Body of pancreas (tissue), 4 donors: ENCODE measurements at places on chromosomes 4 and X. TPM values are rescaled to one million over a fixed set of nuclear protein-coding genes. Genes with fewer than 3 reads are reported as not detected.

GAGE12E gene
- not detected for total RNA-seq

GRIPAP1 gene
- total RNA-seq, result 42.5 TPM

CTAG1A gene
- total RNA-seq, result not detected

ARHGAP24 gene
- total RNA-seq, result 43.3 TPM

GRCh38 chrX:123291623-123292022 lies 107.5 kb downstream of the GRIA3 start:
- no peak overlapping the region for H3K27ac ChIP-seq
- no peaks in the 10 kb centered on the region for H3K4me1 ChIP-seq
- no peak overlapping the region for H3K4me3 ChIP-seq
- no peaks in the 10 kb centered on the region for H3K27me3 ChIP-seq
- peak; percentile 6 for DNase-seq

DNA sequence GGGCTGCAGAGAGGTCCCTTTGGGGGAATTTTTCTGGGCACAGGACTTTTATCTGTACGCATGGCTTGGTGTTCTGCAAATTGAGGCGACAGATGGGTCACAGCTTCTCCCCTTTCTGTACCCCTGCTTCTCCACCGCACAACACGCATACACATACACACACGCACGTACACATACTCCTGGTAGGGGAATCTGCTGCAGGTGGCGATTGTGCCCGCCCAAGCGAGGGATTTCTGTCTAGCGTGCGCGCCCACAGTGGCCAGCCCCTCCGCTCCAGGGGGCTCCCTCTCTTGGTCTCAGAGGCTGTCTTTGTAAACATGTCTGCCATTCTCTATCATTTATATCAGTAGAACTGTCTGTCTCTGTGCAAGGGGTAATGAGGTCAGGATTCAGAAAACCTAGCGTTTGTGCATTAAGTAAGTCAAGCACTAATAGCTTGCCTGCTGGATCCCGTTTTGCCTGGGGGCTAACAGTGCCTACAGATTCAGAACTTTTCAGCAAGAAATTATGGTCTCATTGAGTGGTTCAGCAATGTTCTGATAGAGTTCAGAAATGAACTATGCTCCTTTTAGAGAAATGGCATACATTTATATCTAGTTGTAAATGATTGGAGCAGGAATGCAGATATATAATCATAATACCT lies 2.2 kb downstream of the GRID2 start:
- no peak overlapping the region for H3K4me3 ChIP-seq
- no peak overlapping the region for H3K27ac ChIP-seq

GPM6B gene
- under 0.01 TPM for total RNA-seq

MBTPS2 gene
- total RNA-seq, result 4.3 TPM

GYPA gene
- not detected for total RNA-seq

DNA sequence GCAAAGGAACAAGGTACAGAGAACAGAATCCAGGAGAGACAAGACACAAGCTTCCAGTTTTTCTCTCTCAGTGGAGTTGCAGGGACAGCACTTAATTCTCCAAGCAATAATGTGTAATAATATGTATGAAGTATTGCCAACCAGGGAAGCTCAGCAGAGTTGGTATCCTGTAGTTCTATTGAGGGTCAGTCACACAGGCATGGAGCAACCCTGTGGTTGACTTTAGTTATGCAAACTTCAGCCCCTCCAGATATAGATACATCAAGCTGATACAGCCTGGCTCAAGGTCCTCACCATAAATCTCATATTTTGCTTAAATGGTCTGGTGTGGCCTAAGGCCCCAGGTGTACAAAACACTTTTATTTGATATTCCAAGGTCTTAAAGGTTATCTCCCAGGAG lies 248.6 kb upstream of the EPHA5 start:
- no peak overlapping the region for H3K27ac ChIP-seq
- DNase-seq, result no peak
- H3K4me1 ChIP-seq, result no peaks in the 10 kb centered on the region
- no peaks in the 10 kb centered on the region for H3K36me3 ChIP-seq

FABP2 gene
- not detected for total RNA-seq

CNOT6L gene
- total RNA-seq, result 19.2 TPM

SLC6A14 gene
- not detected for total RNA-seq

ZIC3 gene
- not detected for total RNA-seq

MED14 gene
- 21.4 TPM for total RNA-seq

RHOXF1 gene
- not detected for total RNA-seq

- H3K27me3 ChIP-seq, result no peaks in the 10 kb centered on the region
- H3K4me1 ChIP-seq, result no peaks in the 10 kb centered on the region
- DNase-seq, result no peak
- no peak overlapping the region for H3K27ac ChIP-seq
- H3K36me3 ChIP-seq, result no peaks in the 10 kb centered on the region
Observed at GRCh38 chr4:6095023-6095752, 77.0 kb upstream of the C4orf50 start.

GRCh38 chr4:18980516-18981233 lies 959.1 kb upstream of the LCORL start:
- no peaks in the 10 kb centered on the region for H3K4me1 ChIP-seq
- H3K27ac ChIP-seq, result no peak overlapping the region
- H3K27me3 ChIP-seq, result no peaks in the 10 kb centered on the region
- no peak overlapping the region for H3K4me3 ChIP-seq
- no peak for DNase-seq

DNA sequence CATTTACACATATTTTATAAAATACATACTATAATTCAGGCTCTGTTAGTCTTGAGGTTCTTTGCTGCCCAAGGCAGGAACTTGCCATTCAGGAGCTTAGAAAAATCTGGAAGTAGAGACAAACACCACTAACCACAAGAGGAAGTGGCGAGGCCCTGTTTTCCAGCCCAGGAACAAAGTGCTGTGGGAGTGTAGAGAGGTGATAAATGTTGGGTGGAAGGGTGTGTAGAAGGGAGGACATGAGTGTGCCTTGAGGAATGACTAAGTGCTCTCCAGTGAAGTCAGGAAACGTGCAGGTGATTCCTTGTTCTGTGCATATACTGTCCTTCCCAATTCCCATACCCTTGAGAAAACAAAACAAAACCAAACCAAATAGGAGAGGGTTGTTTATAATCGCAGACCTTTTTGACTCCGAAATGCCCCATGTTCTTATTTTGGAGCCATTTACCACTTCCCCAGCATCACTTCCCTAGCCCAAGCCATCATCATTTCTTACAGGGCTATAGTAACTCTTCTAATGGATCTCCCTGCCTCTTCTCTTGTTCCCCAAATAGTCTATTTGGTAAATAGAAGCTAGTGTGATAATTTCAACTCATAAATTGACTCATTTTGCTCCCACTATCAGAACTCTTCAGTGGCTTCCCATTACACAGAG lies 83.2 kb downstream of the GPAT3 start:
- H3K4me3 ChIP-seq, result no peak overlapping the region
- H3K36me3 ChIP-seq, result no peaks in the 10 kb centered on the region
- peaks cover 24% of the 10 kb centered on the region for H3K4me1 ChIP-seq
- no peaks in the 10 kb centered on the region for H3K27me3 ChIP-seq
- H3K27ac ChIP-seq, result peak overlapping the region; percentile 71

KLHL13 gene
- total RNA-seq, result 3.0 TPM

- DNase-seq, result no peak
- H3K4me3 ChIP-seq, result no peak overlapping the region
- H3K36me3 ChIP-seq, result no peaks in the 10 kb centered on the region
- H3K4me1 ChIP-seq, result no peaks in the 10 kb centered on the region
- H3K27me3 ChIP-seq, result no peaks in the 10 kb centered on the region
Observed at GRCh38 chrX:139881130-139881529, 51.7 kb downstream of the ATP11C start.

STARD8 gene
- total RNA-seq, result 6.0 TPM

DNA sequence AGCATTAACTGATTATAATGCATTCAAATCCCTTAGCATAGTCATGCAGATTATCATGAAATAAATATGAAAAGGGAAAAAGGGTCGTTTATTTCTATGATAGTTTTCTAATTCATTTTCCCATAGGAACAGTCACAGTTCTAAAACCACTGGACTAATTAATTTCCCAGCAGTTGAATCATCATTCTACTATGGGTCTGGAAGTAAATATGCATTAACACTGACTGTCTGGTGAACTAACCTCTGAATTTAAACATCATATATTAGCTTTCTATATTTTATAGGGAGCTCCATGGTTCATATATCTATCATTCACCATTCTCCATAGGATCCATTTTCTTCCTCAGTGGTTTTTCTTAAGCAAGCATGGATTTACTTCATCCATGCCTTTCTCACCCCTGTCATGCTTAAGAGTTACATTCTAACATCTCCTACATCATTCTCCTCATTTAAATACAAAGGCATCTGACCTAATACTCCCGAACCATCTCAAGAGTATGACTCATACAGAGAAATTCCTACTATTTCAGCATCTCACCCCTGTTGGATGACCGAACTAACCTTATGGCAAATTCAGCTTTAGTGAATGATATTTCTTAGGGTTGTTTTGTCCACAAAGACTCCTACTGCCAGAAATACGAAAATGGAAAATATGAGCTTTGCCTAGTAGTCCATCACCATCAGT lies 198.7 kb upstream of the ADAMTS3 start:
- no peaks in the 10 kb centered on the region for H3K4me1 ChIP-seq
- H3K27ac ChIP-seq, result no peak overlapping the region
- no peak for DNase-seq
- H3K4me3 ChIP-seq, result no peak overlapping the region
- H3K36me3 ChIP-seq, result no peaks in the 10 kb centered on the region

ZNF141 gene
- total RNA-seq, result 20.2 TPM

STBD1 gene
- 6.2 TPM for total RNA-seq

DNA sequence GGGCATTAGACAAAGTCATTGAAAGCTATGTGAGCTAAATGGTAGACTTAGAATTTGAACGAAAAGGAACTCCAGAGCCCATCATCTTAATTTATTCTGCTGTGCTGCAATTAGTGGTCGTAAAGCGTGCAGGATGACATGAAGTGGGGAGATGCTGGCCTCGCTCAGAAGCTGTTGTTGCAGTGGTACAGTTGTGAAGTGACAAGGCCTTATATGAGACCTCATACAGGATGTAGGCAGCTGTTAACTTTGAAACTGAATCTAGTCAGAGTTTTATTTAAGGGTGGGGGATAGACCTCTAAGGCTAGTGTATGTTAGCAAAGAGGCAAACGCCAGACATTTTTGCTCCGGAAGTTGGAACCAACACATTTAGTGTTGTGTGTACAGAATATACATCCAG lies 13.4 kb downstream of the KLF3 start:
- no peak overlapping the region for H3K27ac ChIP-seq
- no peak overlapping the region for H3K4me3 ChIP-seq
- peaks cover 51% of the 10 kb centered on the region for H3K4me1 ChIP-seq
- H3K36me3 ChIP-seq, result peaks cover 12% of the 10 kb centered on the region
- no peaks in the 10 kb centered on the region for H3K27me3 ChIP-seq

VCX3B gene
- total RNA-seq, result not detected

DNA sequence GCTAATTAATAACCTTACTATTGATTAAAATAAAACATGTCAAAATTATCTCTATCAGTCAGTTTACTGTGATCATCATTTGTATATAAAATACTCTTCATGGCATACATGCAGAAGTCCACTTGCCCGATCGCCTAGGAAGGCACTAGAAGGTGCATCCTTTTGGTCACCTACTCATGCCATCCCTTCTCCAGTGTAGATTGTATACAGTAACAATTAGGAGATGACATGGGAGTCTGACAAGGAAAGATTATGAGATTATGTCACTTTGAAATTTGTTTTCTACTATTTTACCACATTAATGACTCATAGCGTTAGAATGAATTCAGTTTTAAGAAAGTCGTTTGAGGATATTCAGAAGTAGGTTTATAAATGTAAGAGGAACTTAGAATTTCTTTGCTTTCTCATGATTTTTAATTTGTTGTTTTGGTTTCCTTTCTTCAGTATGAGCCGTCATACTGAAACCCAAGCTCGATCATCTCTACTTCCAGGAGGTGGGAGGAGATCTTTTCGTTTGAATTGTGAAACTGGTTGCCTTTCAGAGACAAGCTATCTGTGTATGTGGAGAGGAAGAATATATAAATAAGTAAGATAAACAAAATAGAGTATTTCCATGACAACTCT lies 51.1 kb upstream of the UNC5C start:
- H3K27ac ChIP-seq, result no peak overlapping the region
- no peaks in the 10 kb centered on the region for H3K27me3 ChIP-seq
- DNase-seq, result no peak
- no peak overlapping the region for H3K4me3 ChIP-seq
- H3K4me1 ChIP-seq, result no peaks in the 10 kb centered on the region

TCP11X1 gene
- not detected for total RNA-seq

MAP3K15 gene
- total RNA-seq, result 0.33 TPM

DNA sequence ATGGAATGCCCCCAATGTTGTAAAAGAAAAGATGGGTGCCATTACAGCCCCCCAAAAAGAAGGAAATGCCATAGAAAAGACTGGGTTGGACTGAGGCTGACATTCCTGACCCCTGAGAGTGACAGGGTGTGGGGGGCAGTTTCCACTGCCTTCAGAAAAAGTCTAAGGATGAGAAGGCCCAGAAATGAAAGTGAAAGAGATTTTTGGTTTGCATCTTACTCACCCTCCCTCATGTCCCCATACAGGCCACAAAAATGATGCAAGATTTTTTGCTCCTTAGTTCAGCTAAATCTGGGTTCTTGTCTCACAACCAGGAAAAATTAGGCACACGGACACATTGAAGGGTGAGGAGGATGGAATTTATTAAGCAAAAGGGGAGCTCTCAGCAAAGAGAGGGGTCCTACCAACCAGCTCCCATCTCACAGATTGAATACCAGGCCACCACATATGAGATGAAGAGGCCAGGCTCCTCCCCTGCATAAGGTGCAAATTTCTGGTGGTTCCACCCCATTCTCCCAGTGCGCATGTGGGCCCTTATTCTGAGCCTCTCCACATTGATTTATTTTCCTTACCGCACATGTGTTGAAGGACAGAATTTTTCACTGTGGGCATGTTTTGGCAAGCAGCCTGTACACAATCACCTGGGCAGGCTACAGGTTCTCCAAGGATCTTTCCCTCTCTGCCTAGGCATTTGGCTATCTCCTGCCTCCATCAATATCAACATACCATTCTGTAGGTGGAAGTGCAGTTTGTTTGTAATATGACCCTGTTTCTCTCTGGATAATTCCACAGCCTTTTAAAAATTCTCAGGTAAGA lies 18.8 kb downstream of the PPP4R3C start:
- H3K4me3 ChIP-seq, result no peak overlapping the region
- H3K27ac ChIP-seq, result no peak overlapping the region
- DNase-seq, result no peak
- H3K36me3 ChIP-seq, result no peaks in the 10 kb centered on the region

PPEF2 gene
- not detected for total RNA-seq

DNA sequence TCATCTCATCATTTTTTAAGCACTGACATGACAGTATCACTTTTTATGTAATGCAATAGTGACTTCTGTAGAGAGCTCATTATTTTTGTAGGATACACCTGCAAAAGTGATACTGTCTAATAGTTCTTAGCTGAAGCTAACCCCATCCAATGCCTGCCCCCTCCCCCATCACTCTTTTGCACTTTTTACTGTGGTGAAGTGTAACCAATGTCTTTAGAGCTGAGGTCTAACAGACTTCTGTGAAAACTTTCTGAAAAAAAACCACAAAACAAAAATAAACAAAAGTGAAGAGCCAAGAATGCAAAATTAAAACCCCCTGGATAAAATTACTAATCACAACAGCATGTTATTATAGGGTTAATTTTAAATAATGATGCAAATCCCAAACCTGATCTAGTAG lies 301.1 kb downstream of the ANK2 start:
- no peak overlapping the region for H3K4me3 ChIP-seq
- no peaks in the 10 kb centered on the region for H3K27me3 ChIP-seq
- no peaks in the 10 kb centered on the region for H3K4me1 ChIP-seq
- DNase-seq, result no peak
- H3K27ac ChIP-seq, result no peak overlapping the region
- no peaks in the 10 kb centered on the region for H3K36me3 ChIP-seq
